Activated naive CD8-positive, alpha-beta T cell treated with anti-CD3 and anti-CD28 coated beads, Interleukin-2, amount 50 U/mL, for 16 hours (primary cell): ENCODE measurements at places on chromosomes 4 and X.

DNA sequence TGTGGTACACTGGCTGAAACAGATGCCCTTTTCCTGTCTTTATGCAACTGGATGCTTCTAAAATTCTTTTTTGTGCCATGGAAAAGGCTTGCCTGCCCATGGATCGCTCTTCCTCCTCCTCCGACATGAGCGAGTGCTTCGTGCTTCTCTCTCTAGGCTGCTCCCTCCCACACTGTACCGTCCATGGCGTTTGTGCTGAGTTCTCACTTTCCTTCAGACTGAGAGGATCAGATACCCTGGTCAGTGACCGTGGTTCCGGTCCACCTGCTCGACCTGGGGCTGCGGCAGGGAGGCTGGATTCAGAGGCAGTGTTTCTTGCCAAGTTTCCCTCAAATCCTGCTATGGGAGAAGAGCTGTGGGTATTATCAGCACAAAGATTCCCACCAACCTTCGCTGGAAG lies 10.2 kb upstream of the CLDN24 start:
- DNase-seq, result no peak

DNA sequence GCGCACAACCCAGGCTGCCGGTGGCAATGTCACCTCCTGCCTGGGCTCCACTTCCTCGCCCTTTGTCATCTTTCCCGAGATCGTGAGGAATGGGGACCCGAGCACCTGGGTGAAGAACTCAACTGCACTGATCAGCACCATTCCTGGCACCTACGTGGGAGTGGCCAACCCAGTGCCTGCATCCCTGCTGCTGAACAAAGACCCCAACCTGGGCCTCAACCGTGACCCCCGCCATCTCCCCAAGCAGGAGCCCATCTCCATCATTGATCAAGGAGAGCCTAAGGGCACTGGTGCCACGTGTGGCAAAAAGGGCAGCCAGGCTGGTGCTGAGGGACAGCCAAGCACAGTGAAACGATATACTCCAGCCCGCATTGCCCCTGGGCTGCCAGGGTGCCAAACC lies 32.3 kb downstream of the BCORL1 start:
- DNase-seq, result no peak

- DNase-seq, result no peak
These were observed 80.9 kb upstream of the MSANTD1 start for GRCh38 chr4:3168029-3168428.

DNA sequence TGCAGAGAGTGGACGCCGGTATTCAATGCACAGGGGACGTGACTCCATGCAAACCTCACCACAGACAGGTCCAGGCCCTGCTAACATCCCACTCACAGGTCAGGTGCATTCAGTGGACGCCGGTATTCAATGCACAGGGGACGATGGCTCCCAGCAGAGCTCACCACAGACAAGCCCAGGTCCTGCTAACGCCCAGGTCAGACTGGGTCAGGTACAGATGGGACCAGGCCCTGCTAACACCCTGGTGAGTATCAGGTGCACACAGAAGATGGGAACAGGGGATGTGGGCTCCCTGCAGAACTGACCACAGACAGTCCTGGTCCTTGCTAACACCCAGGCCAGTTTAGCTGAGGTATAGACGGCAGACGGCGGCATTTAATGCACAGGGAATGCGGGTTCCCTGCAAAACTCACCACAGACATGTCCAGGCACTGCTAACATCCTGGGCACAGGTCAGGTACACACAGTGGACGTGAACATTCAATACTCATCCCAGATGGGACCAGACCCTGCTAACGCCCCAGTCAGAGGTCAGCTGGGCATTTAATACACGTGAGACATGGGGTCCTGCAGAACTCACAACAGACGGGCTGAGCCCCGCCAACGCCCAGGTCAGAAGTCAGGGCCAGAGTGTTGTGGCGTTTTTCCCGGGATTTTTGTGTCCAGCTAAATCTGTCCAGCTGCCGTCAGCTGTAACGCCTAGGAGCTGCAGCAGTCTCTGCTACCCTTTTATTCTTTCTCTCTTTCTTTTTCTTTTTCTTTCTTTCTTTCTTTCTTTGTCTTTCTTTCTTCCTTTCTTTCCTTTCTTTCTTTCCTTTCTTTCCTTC lies 99.2 kb downstream of the SHOX start:
- no peak for DNase-seq

GRCh38 chr4:148016063-148016637 lies 284.3 kb downstream of the ARHGAP10 start:
- no peak for DNase-seq

DNA sequence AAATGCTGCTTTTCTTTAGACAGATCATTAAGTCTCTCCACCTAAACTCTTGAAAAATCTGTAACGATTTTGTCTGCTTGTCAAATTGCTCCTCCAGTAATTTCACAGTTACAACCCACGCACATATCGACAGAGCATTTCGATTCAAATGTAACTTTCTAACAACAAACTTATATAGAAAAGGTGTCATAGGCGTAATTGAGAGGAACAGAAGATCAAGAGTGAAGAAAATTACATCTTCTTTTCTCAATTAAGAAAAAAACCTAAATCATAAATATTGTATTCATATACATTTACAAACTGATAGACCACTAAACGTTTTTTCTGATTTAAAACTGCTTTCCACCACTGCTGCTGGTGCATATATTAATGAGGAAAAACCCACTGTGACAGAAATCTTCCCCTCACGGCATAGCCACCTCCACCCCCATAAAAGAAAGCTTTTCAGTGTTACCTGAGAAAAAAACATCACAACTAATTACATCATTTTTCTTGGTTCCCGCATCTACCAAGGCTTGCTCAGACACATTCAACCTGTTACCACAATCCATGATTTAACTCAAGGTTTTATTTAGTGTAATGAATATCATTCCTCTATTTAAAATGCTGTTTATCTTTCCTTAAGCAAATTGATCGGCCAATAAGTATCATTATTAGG lies 1.9 kb downstream of the GPM6A start:
- no peak for DNase-seq

GRCh38 chr4:38634047-38634759 lies 29.8 kb upstream of the KLF3 start:
- no peak for DNase-seq

DNA sequence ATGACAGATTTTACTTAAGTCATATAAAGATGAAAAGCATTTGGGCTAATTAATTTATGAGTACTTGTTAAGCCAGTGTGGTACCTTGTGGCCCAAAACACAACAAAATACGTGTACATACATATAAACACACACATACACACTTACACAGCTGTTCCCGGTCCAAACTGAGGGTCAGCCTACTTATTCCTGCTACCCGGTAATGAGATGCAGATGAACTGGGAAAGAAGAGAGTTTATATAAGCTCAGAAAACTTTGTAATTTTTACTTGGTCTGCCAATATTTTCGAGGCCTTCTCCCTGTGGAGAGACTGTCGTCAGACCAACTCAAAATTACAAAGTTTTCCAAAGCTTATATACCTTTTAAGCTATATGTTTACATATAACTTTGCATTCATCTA lies 25.8 kb upstream of the PBDC1 start:
- no peak for DNase-seq

GRCh38 chrX:111850975-111851374 lies 25.0 kb upstream of the TRPC5OS start:
- no peak for DNase-seq

DNA sequence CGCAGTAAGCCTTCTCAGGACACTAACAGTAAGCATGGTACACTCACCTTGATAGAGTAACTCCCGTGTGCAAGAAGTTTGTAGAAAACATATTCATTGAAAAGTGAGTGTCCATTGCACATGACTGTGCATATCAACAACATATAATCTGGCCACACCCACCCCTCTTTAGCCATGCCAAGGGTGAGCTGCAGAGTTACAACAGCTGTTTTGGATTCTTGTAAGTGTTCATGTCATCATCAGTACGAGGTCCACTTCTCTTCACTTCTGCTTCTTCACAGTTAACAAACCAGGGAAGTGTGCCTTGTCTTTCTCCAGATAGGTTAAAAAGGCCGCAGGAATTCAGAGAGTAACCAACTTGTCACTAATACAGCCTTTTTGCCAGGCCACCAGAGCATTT lies 116.6 kb downstream of the IRF2 start:
- DNase-seq, result no peak

- no peak for DNase-seq
These were observed 137.2 kb downstream of the SH3KBP1 start for GRCh38 chrX:19750028-19750782.

DNA sequence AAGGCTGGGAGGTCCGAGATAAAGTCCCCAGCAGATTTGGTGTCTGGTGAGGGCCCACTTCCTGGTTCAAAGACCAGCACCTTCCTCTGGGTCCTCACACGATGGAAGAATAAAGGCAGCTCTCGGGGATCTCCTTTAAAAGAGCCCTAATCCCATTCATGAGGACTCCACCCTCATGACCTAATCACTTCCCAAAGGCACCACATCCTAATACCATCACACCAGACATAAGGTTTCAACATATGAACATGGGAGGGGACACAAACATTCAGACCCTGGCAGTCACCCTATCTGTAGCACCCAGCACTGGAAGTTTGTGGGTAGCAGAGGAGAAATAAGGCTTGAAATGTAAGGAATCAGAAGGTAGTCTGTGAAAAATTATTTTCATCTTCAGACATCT lies 112.9 kb upstream of the NOCT start:
- no peak for DNase-seq

GRCh38 chr4:159829184-159829583 lies 726.3 kb downstream of the RAPGEF2 start:
- DNase-seq, result no peak

DNA sequence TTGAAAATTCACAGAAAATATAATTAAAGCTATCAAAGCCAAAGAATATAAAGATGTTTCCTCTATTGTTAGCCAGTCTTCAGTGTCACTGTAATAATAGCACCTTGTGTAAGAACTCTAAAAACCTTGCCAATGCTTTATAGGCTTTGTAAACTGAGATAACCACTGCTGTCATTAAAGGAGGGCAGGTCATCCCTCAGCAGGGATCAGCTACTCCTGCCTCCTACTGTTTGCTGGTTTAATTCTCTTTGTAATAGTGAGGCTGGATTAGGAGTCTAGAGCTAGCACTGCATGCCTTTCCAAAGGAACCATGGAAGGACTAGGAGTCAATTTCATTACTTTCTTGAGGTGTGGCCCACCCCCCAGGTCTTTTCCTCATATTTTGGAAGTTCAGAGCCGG lies 46.2 kb downstream of the FHIP1A start:
- DNase-seq, result no peak

- no peak for DNase-seq
These were observed 15.5 kb upstream of the HPGDS start for GRCh38 chr4:94358101-94358500.

GRCh38 chr4:186840771-186841301 lies 117.2 kb upstream of the FAT1 start:
- no peak for DNase-seq

DNA sequence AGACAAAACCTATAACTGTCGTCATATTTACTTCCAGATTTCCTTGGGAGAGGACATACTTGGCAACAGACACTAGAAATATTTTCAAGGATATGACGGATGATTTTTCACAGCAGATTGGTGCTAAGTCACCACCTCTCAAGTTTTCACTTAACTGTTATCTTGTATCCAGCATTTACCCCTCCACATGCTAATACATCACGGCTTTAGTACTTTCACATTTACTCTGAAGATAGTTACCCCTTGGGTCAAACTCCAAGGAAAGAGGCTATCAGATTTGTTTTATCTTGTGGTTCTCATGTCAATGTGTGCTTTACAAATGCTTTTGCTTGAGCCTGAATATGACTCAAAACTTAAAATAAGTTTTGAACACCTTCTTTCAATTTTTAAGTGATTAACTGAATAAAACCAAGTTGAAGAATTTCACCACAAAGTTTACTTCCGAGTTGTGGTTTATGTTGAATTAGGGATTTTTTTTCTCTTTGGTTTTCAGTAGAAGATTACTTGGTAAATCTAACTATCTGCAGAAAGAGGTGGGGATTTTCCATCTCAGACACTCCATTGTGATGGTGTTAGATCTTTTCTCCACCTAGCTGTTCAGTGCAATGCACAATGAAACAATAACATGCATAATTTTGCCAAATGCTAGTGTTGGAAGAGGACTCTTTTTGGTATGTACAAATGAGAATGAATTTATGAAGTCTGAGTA lies 75.4 kb upstream of the FAT1 start:
- DNase-seq, result no peak

DNA sequence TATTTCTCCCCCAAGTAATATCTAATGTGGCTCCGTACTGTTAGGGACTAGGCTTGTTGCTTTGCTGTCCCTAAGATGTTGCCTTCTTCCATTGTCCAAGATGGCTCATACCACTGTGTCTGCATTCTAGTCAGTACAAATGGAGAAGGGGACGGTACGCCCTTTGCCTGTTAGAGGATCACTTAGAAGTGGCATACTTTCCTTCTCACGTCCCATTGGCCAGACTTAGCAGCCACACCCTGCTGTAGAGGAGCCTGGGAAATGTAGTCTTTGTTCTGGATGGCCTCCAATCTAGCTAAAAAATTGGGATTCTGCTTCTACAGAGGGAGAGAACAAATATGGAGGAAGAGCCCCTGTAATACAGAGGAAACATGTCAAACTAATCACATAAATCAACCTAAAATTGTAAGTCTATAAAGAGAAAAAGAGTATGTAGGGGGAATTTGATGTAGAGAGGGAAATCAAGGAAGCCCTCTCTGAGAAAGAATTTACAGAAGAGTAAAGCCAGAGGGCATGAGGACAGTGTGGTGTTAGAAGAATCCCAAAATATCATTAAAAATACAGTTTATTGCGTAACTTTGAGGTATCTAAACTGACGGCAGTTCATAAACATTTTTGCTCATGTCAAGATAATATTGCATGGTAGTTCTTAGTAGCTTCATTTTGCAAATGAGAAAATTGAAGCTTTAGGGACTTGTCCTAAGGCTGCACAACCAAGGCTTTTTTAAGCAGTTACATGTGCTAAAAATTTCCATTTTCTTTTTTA lies 15.1 kb downstream of the PRIMPOL start:
- DNase-seq, result no peak
